ENCODE measurements at places on chromosomes 3 and 15.

GRCh38 chr3:177640319-177640965 lies 443.2 kb upstream of the TBL1XR1 start:
- DNase-seq: no peak

DNA sequence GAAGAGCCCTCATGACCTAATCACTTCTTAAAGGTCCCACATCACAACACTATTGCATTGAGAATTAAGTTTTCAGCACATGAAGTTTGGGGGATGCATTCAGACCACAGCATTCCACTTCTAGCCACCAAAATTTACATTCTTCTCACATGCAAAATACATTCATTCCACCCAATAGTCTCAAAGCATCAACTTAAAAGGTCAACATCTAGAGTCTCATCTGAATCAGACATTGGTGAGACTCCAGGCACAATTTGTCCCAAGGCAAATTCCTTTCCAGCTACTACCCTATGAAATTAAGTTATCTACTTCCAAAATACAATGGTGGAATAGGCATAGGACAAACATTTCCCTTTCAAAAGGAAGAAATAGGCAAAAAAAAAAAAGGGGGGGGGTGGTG lies 64.9 kb downstream of the PLSCR2 start:
- DNase-seq: no peak

GRCh38 chr3:37963016-37963415 lies 27.6 kb upstream of the VILL start:
- DNase-seq: no peak

GRCh38 chr15:48999314-48999713 lies 35.6 kb upstream of the SHC4 start:
- no peak for DNase-seq

DNA sequence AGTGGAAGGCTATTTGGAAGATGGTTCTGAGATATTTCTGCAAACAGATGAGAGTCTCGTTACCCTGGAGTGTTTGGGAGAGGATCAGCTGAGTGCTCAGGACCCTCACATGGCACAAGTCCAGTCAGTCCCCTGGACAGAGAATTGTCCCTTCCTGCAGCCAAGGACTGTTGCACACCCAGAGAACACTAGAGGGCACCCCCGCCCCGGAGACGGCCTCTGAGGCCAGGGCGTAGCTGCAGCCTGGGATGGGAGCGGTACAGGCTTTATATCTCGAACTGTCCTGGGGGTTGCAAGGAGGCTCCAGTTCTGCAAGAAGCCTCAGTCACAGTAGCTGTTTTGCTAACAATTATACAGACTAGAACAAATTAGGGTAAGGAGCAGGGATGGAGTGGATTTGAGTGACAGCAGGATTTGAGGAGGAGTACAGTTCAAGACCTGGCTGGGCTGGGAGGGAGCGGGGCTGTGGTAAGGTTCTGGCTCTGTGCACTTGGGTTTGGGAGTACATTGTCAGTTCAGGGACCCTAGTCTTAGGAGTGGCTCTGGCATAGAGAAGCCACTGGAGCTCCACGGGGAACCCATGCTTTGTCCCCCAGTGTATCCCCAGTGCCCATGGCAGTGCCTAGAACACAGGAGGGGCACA lies 67.6 kb upstream of the HACD2 start:
- no peak for DNase-seq

DNA sequence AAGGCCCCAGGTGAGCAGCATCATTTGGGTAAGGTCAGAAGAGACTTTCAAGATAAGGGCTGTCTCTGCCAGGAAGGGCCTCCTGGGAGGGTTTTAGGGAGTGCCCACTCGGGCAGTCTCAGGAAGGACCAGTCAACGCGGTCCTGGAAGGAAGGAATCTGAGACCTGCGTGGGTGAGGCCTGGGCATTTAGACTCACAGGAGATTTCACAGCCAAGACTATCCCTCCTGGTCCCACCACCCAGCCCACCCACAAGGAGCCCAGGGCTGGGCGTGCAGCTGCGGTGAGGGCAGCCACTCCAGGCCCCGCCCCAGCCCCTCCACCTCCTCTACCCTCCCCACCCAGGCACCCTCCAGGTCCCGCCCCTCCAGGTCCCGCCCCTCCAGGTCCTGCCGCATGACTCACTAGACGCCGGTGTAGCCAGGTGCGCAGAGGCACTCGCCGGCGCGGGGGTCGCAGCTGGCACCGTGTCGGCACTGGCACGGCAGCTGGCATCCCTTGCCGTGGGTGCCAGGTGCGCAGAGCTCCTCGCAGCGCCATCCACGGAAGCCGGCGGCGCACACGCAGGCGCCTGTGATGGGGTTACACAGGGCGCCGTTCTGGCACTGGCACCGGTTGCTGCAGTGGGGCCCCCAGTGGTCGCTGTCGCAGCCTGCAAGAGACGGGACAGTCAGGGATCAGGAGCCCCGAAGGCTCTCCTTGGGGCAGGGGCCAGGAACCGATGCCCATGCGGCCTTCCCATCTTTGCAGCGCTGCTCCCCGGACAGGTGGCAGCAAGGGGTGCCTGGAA lies 112.7 kb downstream of the RAB11A start:
- DNase-seq: peak; percentile 49

DNA sequence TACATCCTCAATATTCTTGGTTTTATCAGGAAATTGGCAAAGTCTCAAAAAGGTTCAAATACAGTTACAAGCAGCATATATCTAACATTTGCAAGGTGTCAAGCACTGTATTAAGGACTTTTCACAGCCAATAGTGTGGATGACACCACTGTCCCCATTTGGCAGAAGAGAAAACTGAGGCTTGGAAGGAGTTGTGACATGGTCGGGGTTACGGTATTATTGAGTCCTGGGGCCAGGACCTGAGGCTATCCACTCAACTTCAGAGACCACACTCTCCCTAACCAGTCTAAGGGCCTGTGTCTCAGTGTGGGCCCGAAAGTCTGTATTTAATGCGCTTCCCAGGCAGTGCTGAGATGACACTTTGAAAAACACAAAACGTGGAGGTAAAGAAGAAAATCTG lies 99.1 kb downstream of the FOXP1 start:
- no peak for DNase-seq

DNA sequence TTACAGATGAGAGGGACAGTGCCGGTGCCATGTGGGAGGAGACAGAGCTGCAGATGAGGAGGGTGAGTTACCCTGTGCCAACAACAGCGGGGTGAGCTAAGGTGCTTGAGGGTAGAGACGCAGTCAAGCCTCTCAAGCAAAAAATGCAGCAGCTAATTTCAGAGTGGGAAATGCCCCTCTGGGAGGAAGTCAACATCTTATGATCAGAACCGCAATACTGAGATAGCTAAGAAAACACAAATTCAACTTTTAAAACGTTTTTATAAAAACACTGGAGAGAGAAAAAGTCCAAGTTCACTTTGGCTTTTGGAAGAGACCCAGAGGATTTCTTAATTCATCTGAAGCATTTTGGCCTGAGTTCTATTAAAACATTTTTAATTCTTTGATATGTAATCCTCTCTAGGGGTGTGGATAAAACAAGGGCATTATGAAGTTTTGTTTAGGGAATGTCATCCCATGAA lies 319.2 kb downstream of the SLC9A9 start:
- DNase-seq: no peak

- no peak for DNase-seq
Measured at GRCh38 chr3:138818185-138818860, 16.4 kb downstream of the PIK3CB start.

DNA sequence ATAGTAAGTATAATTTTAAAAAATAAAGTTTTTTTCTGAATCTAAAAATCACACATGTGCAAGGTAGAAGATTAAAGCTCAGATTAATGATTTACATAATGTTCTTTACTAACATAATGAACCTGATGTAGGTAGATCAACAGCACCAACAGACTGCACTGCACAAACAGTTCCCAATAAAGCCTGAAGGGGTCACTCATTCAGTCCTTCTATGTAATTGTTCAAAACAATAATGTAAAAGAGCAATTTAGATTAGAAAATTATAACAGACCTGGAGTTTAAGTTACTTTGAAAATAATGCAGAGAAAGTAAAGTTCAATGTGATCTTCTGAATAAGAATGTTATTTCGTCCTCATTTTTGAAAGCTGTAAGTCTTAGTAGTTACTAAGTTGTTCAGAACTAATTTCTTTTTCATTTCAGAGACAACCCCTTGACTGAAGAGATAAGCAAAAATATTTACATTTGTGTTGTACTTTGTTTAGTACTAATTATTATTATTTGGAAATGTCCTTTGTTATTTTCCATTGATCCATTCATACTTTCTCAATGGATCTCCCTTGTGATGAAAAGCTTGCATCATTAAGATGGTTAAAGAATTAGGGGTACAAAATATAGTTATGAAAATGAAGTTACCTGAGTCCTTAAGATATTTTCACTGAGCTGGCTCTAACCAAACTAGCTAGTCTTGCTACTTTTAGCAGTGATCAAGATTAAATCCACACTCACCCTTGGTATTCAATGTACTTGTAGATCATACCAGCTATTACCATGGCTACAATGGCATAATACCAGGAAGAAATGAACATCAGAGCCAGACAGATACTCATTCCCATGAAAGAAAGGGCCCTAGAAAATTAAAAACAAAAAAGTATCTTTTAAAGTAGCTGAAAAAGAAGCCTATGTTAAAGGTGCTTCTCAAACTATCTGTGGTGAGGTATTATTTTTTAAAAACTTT lies 16.8 kb downstream of the EMC4 start:
- DNase-seq: no peak

- no peak for DNase-seq
Measured at GRCh38 chr3:71172951-71173350, 410.6 kb downstream of the FOXP1 start.

- DNase-seq: no peak
Measured at GRCh38 chr3:20137647-20138046, 48.4 kb downstream of the SGO1 start.

- no peak for DNase-seq
Measured at GRCh38 chr15:74202452-74203401, at the start of gene STRA6. Gene STRA6, minus strand, starts transcription at chr15:74202787. Its CDS starts 520 bp downstream, at chr15:74202267.

DNA sequence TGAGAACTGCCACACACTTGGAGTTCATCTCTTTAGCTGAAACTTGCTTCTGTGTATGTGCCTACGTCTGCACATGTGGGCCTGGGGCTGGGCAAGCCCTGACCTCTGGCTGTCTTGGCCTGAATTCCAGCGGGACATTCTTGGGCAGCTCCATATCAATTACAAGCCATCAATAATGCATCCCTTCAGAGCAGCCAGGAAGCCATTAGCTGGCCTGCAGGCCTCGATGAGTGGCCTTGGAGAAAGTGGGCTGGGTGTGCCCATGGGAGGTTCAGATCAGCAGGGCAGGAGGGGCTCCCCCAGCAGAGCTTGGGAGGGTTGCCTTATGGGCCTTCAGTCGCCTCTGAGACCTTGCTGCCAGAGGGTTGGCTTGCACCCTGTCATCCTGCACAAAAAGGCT lies 124.1 kb downstream of the ETFA start:
- no peak for DNase-seq

- DNase-seq: no peak
Measured at GRCh38 chr3:197522881-197523441, 32.8 kb downstream of the BDH1 start.

- no peak for DNase-seq
Measured at GRCh38 chr15:101295607-101296161, 636 bp upstream of the SNRPA1 start.

All from activated naive CD4-positive, alpha-beta T cell (primary cell).